ENCODE measurements at places on chromosomes 7 and 10. TPM values are rescaled to one million over a fixed set of nuclear protein-coding genes. Genes with fewer than 3 reads are reported as not detected.

DNA sequence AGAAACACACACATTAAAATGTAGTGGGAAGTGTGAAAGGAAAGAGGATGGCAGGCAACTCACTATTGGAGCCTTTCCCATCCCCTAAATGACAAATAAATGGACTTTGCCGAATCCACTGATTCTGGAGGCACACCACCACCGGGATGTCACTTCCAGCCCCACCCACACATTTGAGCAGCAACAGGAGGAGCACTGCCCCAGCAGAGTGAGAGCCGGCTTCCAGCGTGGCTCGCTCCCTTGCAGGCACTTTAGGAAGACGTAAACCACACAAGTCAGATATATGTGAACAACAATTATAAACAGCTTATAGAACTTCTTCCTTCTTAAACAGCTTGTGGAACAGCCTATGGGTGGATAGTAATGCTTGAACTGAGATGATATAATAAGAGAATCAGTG lies 191.0 kb downstream of the DGKI start:
- H3K4me3 ChIP-seq = no peak overlapping the region
- no peaks in the 10 kb centered on the region for H3K4me1 ChIP-seq
- H3K36me3 ChIP-seq = no peaks in the 10 kb centered on the region
- peaks cover 2% of the 10 kb centered on the region for H3K27me3 ChIP-seq

DNA sequence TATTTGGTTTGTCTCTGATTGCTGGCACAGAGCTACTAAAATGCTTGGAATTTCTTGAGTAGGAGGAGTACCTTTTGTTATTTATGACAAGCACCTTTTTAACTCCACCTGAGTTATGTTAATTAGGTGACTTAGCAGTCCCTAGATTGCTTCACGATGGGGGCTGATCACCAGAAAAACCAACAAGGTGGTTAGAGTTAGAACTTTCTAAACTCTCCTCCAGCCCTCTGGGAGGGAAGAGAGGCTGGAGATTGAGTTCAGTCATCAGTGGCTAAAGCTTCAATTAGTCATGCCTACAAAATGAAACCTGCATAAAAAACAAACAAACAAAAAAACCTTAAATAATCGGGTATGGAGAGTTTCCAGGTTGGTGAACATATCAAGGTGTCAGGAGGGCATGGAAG lies 23.6 kb upstream of the ING3 start:
- H3K27ac ChIP-seq = no peak overlapping the region
- DNase-seq = no peak
- no peak overlapping the region for H3K4me3 ChIP-seq
- no peaks in the 10 kb centered on the region for H3K36me3 ChIP-seq
- H3K27me3 ChIP-seq = peaks cover 8% of the 10 kb centered on the region

Gene GALNT17
- total RNA-seq = not detected

Gene ZCWPW1
- total RNA-seq = 2.4 TPM

DNA sequence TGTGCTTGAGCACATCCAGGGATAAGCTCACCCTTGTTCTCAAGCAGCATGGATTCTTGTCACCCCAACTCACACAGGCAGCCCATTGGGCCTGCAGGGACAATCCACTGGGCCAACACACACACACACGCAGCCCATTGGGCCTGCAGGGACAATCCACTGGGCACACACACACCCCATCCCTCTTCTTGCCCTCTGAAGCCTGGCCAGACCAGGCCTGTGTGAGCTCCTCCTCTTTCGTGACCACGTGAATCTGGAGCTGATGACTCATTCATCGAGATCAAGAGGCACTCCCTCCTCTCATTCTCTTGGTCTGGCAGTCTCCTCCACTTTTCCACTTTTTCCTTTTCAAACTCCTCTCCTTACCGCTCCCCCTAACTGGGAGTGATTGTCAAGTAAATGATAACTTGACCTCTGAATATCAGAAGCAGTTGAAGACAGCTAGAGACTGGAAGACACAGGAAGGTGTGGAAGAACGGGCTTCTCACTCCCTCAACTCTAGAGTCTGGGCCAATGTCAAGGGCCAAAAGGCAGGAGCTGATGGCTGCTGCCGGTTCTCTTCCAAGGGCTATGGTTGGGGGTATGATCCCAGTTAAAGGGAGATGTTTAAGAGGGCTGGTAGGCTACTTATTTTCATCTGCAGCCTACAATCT lies 89.7 kb downstream of the HIPK2 start:
- no peak for DNase-seq
- H3K4me1 ChIP-seq = peaks cover 11% of the 10 kb centered on the region
- no peak overlapping the region for H3K27ac ChIP-seq
- no peak overlapping the region for H3K4me3 ChIP-seq
- no peaks in the 10 kb centered on the region for H3K27me3 ChIP-seq
- peaks cover 47% of the 10 kb centered on the region for H3K36me3 ChIP-seq
